Hematopoietic multipotent progenitor cell treated with erythropoietin and hydrocortisone succinate and interleukin-3 and kit ligand, for 8 days (in vitro differentiated cells): ENCODE measurements at places on chromosomes 3 and 15.
A peak's percentile ranks its signal among the peaks of the same experiment; 100 is the strongest.

DNA sequence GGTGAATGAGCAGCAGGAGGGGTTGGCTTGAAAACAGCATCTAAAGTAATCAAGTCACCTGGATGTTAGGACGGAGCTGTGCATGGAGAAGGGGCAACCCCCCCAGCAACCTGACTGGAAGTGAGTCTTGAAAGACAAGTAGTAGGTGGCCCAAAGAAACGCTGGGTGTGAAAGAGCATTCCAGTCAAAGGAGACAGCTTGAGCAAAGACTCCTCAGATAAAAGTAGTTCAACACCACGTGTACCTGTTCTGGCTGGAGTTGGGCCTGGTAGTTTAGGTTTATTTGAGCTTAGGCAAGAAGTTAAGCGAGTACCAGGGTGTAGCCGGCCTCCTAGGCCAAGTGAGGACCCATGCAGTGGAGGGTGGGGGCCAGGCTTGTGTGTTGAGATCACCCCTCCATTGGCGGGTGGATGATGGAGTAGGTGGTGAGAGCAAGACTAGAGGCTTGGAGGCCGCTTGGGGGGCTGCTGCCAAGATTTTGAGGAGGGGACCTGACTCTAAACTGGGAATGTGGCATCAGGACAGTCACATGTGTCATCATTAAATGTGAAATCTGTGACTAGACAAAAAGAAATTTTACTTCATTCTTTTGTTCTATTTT, 61.3 kb downstream of the ABHD2 start:
- DNase-seq: no peak

- no peak for DNase-seq
Measured at GRCh38 chr15:36638671-36639070, 59.2 kb downstream of the CDIN1 start.

DNA sequence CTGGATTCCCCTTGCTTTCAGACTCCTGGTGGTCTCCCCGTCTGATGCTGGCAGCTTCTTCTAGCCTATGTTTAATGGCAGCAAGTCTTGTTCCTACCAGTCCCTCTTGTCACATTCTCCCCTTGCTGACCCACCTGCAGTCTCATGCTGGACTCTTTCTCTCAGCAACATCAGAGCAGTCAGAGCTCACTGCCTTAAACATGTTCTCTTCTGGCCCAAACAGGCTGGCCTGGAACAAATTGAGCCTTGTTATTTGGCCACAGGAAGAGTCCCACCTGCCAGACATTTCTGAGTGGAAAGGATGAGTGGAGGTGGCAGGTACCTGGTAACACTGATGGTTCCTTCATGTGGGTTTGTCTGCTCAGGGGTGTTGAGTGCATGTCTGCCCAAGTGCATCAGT, 59.2 kb upstream of the APEH start:
- DNase-seq: no peak

- peak; percentile 71 for DNase-seq
Measured at GRCh38 chr15:63372018-63372705, 9.5 kb downstream of the CA12 start.
